NCI-H2081 (cell line): ENCODE measurements at places on chromosomes 3 and 15.

- peak; percentile 33 for DNase-seq
Measured at GRCh38 chr3:172111163-172111562, 71.8 kb downstream of the FNDC3B start.

- DNase-seq: no peak
Measured at GRCh38 chr3:50523279-50523811, 19.9 kb upstream of the CACNA2D2 start.

DNA sequence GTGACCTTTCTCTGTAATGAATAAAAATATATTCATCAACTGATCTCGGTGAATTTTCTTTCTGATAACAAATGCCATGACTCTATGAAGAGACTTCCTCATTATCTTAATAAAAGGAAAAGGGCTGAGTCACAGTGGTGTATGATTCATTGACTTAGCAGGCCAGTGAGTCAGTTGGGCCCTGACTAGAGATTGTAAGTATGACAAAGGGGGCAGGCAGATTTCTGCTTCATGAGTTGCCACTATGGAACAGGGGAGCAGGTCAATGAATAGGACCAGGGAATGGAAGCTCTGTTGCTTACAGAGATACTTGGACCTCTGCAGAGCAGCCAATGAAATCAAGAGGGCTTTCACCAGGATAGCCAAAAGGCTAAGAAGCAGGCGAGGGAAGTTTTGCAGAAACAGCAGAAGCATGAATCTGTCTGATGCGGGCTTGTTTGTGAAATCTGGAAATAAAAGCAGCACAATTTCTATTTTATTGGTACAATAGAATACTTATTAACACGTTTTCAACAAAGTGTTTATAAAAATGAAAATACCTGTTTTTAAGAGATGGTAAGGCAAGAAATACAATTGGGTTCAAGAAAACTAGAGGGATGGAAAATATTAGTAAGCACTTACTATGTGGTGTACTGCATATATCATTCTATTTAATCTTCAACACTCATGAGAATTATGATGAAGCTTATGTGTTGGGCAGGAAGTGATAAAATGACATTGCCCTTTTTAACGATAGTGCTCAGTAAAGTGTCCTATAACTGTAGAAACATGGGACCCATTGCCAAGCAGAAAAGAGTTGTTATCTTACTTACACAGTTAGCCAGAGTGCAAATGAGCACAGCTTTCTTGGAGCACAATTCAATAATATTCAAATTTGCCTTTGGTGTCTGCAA is 169.8 kb upstream of the MYRIP start:
- DNase-seq: no peak

DNA sequence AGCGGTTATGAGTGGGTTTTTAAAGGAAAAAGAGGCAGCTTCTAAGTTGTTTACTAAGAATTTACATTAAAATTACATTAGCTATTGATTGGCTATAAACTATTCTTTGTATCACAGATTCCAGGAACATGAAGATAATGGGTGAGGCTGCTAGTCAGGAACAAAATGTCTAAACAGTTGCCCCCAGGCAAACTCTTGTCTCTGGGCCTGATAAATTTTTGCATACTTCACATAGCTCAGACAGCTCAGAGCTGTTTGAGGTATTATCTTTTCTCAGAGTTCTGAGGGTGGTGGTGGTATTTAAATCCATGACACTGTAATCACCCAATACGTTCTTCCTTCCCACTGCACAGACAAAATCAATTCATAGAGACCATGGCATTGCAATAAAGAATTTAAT is 2.1 kb upstream of the HACD2 start:
- DNase-seq: no peak

DNA sequence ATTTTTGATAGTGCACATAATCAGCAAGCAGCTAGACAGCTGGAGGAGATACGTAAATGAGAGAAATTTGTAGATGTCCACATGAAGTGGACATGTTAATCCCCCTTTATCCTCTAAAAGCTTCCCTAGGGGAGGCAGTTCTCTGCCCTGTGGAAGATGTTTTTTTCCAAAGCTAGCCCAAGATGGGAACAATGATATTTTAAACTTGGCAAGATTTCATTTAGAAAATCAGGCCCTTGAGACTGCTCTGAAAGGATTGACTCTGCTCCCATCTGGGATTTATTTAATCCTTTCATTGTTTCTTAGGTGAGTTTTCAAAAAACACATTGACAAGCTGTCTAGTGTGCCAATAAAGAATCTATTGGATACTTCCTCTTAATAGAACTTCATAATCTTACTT is 92.0 kb downstream of the SYNPR start:
- no peak for DNase-seq

GRCh38 chr15:82064824-82065223 is 19.0 kb upstream of the MEX3B start:
- no peak for DNase-seq

DNA sequence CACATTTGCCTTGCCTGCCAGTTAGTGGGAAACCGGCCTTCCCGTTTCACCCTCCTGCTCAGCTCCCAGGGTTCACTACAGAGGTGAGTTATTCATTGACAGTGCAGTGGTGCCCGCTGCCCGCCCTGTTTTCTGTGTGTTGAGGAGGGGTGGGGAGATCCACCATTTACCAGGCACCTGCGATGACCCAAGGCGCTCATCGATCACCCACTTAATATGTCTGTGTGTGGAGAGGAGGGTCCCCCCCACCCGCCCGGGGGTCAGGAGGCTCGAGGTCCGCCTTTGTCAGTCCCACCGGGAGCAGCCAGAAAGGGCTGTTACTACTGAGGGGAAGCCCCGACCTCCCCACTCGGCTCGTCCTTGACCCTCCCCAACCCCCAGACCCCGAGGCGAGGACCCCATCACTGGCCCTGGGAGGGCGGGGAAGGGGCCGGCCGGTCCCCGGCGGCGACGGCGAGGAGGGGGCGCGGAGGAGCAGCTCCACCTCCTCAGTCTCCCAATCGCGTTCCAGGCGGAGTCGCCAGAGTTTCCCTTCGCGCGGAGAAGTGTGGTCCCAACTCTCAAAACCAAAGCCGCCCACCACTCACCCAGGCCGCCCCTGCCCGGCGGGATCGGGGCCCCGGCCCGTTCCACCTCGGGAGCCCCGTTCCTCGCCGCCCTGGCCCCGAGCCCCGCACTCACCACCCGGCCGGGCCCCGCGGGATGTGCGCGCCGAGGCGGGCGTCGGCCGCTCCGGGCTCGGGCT is 1.1 kb downstream of the PLXNB1 start:
- DNase-seq: peak; percentile 50

GRCh38 chr3:127017229-127017628 is 34.3 kb downstream of the PLXNA1 start:
- no peak for DNase-seq

DNA sequence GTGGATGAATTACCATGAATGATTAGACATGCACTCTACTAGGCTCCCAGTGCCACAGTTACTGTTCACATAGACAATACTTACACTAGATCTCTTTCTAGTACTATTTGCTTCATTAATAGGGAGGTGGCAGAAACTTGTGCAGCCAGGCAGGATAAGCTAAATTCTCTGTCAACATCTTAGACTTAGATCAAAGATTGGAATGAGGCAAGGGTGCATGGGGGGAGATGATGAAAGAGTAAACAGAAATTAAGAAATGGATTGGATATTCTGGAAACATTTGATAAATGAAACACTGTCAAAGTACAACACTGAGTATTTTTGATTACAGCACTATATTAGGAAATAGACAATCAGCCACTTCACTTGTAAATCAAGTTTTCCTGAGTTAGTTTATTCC is 205.4 kb upstream of the TBC1D5 start:
- no peak for DNase-seq

DNA sequence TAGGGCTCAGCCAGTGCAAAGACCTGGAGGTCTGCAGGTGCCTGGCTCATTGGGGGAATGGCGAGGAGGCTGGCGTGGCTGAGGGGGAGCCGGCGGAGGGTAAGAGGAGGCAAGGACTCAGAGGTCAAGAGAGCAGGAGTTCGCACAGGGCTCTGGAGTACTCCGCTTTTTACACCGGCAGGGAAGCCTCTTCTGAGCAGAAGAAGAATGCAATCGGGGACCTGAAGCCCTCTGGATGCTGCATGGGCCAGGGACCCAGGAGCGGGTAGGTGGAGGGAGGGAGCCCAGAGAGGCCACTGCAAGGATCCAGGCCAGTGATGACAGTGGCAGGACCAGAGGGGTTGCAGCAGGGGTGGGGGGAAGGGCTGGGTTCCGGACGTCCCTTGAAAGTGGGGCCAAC is 70.4 kb upstream of the TAMM41 start:
- DNase-seq: no peak

DNA sequence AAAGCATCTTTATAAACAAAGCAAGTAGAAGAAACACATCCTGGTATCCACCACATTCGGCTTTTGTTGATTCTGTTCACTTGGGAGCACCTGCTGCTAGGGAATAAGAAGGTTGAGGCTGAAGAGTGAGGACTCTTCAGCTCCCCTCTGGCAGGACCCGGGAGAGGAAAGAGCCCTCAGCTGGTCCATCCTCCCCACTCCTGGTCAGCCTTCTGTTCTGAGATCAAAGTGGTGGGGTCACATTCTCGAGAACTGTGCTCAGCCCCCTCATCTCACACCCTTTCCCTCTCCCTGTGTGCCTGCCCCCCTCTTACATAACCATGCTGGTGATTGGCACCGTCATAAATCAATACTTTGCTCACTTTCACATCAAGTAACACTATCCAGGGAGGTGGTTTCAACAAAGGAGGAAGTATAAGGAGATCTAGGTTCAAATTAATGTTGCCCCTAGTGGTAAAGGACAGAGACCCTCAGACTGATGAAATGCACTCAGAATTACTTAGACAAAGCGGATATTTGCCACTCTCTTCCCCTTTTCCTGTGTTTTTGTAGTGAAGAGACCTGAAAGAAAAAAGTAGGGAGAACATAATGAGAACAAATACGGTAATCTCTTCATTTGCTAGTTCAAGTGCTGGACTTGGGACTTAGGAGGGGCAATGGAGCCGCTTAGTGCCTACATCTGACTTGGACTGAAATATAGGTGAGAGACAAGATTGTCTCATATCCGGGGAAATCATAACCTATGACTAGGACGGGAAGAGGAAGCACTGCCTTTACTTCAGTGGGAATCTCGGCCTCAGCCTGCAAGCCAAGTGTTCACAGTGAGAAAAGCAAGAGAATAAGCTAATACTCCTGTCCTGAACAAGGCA is at the start of gene NR1I2:
Gene NR1I2, plus strand, starts transcription at position 772 of the 869 bp plus-strand sequence.
- DNase-seq: no peak

GRCh38 chr3:133570139-133570936 is 3.1 kb upstream of the CDV3 start:
- no peak for DNase-seq

GRCh38 chr3:11138371-11138770 is 15.9 kb upstream of the HRH1 start:
- DNase-seq: no peak

DNA sequence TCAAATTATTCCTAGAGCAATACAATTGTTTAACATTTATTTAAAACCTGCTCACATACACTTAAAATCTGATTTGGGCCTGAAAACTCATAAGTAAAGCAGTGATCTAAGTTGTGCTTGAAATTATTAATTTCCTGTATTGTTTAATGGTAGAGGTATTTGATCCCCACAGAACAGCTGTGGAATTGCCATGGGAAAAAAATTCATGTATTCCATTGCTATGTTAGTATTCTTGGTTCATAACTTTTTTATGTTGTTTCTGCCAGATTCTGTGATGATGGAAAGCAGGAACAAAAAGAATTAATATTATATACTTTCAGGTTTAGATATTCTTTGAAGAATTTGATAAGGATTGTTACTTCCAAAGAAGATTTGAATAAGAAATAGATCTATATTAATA is 831.5 kb upstream of the NR2F2 start:
- DNase-seq: no peak

GRCh38 chr15:39670687-39671086 is 89.8 kb downstream of the THBS1 start:
- DNase-seq: no peak

- no peak for DNase-seq
Measured at GRCh38 chr15:93152360-93152759, 63.3 kb upstream of the RGMA start.

DNA sequence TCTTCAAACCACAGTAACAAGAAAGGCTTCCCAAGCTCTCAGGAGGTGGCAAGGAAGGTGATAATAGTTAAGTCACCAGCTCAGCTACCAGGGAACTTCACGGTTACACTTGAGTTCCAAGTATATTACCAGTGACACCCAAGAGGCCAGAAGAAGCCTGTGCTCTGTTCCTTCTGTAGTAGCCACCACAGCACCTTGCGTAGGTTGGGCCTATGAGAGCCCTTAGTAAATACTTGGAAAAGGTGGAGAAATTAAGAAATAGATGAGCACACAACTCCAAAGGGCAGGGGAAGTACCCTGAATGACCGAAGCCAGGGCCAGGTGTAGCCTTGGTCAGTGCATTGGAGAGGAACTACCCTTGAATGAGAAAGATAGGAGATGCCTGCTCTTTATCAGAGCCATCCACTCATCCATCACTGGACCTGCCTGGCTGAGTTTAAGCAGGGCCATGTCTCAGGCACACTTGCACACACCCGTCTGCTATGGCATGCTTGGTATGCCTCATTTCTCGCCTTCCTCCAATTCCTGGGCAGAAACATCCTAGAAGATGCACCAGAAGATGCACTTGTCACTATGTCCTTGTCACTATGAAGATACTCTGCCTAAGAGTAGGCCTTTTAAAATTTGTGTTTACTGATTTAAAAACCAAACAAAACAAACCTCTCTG is 32.6 kb upstream of the NDUFB4 start:
- DNase-seq: no peak

DNA sequence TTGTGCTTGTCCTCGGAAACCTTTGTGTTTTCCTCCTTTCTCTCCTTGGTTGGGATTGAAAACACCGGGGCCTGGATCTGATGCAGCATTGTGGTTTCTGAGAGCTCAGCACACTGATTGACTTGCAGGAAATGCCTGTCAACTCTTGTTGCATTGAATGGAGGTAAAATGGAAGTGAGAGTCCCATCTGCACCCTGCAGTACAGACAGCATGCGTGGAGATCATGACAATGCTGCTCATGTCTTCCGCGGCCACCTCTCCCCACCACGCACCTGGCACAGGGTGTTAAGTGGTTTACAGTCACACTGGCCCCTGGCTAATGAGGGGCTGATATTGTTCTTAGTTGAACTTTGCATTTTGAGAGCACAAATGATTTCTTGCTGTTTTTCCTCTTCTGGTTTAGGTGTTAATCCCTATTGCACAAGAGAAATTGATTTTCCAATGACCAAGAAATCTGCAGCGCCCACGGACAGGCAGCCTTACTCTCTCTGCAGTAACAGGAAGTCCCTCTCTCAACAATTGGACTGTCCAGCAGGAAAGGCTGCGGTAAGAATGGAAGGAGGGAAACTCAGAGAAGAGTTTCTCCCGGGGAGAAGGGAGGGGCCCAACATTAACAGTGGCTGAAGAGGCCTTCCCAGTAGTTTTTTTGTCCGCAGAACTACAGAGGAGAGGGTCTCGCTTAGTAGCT is 58.5 kb downstream of the STARD5 start:
- DNase-seq: no peak

GRCh38 chr3:4505688-4506558 is 12.8 kb downstream of the ITPR1 start:
- no peak for DNase-seq

DNA sequence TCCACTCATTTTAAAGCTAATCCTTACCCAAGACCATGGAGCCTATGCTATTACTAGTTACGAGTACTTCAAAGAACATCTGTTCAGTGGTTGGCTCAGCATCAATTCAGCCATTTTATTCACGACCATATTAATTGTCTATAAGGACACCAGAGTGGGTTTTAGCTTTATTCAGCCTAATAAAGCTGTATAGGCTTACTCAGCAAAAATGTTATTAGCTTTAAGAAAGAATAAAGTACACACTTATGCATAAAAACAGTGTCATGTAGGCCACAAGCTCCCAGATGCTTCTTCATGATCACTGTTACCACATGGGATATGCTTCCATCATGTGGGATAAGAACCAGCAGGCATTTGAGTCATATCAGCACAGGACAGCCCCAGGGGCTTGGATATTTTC is 87.4 kb upstream of the GPR149 start:
- DNase-seq: no peak
